Hindlimb muscle (tissue), 1 donor: ENCODE measurements at places on chromosomes 6 and 20.

DNA sequence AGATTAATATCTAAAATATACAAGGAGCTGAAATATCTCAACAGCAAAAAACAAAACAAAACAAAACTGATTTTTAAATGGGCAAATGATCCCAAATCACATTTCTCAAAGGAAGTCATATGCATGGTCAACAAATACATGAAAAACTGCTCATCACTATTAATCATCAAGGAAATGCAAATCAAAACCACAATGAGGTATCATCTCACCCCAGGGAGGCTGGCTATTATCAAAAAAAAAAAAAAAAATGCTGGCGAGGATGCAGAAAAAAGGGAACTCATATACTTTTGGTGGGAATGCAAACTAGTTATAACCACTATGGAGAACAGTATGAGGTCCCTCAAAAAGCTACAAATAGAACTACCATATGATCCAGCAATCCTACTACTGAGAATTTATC lies 34.6 kb downstream of the REPS1 start:
- no peak for DNase-seq

GRCh38 chr6:111794727-111795452 lies 78.4 kb downstream of the FYN start:
- no peak for DNase-seq

DNA sequence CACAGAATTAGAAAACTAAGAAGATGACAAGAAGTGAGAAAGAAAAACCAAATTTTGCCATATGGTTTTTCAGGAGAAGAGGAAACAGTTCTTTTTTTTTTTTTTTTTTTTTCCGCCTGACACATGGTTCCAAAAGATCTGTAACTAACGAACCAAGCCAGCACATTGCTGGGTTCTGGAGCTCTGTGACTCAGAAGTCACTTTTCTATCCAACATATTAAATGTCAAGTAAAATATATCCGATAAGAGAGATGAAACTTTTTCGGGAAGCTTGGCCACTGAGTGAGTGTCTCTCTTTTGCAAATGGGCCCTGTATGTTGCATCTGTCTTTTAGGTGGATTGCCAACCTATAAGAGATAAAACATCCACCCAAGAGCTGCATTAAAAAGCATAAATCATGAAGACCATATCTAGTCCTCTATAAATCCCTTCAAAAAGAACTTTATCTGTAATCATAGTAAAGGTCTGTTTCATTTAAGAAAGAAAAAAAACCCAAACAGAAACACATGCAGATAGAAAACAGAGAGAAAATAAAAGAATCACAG lies 4.6 kb downstream of the METTL24 start:
- DNase-seq = no peak

DNA sequence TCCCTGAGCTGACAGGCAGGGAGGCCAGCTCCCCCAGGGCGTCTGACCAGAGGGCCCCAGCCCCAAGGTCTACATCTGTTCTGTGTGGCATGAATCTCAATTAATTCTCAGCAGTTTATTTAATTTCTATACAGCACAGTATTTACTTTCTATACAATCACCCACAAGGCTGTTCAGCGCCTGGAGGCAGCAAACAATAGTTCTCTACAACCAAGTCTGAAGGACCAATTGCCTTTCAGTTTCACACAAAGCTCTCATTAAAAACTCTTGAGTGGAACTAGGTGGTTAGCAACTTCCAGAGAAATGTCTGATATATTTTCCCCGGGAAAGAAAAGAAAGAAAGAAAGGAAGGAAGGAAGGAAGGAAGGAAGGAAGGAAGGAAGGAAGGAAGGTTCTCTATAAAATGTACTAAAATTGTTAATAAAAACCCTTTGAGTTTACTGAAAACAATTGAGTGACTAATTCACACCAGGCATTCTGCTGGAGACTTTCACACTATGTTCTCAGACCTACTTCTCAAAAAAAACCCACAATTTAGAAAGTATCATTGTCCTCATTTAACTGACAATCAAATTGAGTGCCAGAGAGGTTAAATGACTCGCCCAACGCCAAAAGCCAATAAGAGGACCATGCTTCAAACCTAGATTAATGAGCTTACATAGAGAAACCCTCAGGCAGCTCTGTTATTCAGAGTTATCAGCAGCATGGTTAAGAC lies 62.5 kb downstream of the METTL24 start:
- no peak for DNase-seq

DNA sequence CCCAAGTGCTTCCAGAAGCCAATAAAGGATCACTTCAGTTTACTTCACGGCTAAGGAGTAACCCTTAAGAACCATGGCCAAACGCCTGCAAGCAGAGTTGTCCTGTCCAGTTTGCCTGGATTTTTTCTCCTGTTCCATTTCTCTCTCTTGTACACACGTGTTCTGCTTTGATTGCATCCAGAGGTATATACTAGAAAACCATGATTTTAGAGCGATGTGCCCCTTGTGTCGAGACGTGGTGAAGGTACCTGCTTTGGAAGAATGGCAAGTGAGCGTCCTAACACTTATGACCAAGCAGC lies 2.5 kb downstream of the RFPL4B start:
- DNase-seq = no peak

DNA sequence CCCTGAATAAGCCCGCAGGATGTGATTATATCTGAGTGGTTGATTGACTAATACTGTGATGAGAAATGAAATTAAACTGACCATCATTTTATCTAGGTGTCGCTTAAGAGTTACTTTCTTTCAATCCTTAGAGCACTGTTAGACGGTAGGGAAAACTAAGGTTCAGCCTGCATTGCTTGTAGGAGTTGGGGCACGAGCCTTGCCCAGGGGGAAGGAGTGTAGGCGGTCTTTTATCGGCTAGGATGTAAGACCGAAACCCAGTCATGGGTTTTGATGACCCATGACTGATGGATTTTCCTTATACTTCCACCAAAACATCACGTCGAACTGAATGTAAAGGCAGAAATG lies 392 bp upstream of the TASP1 start:
- no peak for DNase-seq

DNA sequence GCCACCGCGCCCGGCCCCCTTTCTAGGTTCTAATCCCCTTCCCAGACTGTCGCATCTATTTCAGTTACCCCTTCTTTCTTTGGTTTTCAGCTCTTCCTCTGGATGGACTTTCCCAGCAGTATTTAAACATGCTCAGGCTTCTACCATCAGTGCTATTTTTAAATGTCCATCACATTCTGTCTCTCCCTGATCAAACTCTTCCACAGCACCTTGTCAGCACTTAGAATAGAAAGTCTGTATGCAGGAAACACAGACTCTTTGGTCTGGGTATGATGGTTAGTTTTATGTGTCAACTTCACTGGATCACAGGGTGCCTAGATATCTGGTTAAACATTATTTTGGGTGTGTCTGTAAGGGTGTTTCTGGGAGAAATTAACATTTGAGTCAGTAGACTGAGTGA lies 297.8 kb upstream of the ECI2 start:
- DNase-seq = no peak

DNA sequence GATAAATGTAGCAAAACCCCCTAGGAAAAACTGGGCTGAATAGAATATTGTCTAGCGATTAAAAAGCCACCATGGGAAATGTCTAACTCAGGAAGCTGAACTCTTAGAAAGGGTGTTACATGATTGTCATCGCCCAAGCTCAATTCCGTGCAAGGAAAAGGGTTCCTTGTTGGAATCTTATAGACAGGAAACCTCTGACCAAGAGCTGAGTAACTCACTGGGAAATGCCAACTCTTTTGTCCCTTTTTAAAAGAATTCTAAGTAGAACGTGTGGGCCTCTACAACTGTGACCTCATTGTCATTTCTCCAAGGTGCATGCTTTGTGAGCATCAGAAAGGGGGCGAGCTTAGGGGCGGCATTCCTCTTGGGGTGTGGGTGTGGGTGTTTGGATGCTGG lies 88.1 kb downstream of the SYNJ2 start:
- no peak for DNase-seq

- DNase-seq = peak; percentile 43
These were observed 1.5 kb downstream of the MAFB start for GRCh38 chr20:40687384-40688128.

DNA sequence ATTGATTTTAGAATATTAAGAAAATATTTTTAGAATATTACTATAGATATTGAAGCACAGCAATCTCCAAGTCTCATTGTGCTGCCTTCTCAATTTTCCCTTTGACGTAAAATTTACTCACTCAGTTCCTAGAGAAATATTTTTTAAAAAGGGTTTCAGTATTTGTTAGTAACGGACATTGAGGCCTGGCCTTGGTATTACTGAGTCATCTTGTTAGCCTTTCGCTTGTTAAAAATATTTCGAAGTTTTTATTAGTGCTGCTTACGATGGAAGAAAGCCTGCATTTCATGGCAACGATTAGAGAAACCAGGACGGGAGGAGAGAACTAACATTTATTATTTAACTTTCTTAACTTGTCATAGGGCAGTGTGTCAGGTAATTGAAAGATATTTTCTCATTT lies 82.2 kb downstream of the TIAM2 start:
- no peak for DNase-seq

- DNase-seq = no peak
These were observed 492.5 kb upstream of the FLRT3 start for GRCh38 chr20:14829906-14830305.

DNA sequence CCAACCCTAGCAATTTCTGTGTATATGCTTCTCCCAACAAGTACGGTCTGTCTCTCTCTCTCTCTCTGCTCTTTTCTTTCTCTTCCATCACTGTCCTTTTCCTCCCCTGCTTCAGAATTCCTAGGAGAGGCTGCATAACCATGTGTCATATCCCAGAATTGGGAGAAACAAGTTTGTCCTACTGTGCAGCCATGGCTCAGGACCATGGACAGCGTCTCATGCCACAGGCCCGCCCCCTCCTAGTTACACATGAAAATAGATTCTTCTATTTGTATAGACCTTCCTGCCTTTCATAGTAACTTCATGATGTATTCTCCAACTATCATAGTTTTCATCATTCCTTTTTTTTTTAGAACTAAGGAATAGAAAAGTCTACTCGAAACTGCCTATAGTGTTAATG lies 98.0 kb downstream of the FNDC1 start:
- no peak for DNase-seq

DNA sequence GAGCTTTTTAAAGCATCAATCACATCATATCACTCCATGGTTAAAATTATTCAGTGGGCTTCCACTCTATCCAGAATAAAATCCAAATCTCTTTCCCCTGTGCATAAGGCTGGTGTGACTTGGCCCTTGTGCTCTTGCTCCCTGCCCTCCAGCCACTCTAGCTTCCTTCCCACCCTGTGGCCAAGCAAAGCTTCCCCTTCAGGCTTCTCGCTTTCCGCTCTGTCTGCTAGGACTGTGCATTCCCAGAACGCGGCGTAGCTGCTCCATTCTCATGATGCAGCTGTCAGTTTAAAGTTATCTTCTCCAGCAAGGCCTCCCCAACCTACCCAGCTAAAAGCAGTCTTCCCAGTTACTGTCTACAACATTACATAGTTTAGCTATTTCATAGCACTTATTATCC lies 19.4 kb upstream of the KCNK16 start:
- no peak for DNase-seq

DNA sequence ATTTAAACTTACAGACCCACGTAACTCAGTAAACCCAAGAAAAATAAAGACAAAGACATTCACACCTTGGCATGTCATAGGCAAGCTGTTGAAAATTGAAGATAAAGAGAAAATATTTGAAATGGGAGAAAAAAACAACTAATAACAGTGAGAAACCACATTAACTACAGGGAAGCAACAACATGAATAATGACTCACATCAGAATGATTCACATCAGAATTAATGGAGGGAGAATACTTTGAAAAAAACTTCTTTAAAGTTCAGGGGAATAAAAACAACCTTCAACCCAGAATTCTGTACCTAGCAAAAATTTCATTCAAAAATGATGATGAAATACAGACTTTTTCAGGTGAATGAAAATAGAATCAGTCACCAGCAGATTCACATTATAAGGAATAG lies 32.9 kb upstream of the SLC22A3 start:
- no peak for DNase-seq

GRCh38 chr6:46526607-46527006 lies 35.4 kb upstream of the RCAN2 start:
- no peak for DNase-seq

GRCh38 chr6:40881501-40881900 lies 157.5 kb downstream of the UNC5CL start:
- DNase-seq = no peak

DNA sequence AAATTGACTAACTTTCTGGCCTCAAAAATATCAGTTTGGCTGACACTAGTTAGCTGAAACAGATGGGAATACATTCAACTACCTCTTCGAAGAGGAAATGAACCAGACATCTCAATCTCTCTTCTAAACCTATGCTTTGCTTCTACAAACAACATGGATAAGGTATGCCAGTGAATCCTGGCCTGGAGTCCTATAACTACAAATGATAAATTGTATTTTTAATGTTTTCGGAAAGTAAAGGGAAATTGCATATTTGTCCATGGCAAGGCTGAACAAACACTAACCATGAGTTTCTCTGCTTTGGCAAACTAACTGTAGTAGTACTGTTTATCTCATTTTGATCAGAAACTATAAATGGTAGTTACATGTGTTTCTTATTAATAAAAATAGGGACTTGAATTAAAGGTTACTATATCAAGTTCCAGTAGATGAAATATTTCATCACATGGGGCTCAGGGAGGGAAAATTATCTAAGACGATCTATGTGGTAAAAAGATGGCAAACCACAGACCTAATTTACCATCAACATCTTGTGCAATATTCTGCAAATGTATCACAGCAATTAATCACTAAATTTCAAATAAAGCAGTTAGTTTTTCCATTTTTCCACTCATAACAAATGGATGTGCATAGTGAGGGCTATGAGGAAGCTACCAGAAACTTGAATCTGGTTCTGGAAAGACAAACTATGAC lies 76.8 kb downstream of the COL12A1 start:
- DNase-seq = no peak

DNA sequence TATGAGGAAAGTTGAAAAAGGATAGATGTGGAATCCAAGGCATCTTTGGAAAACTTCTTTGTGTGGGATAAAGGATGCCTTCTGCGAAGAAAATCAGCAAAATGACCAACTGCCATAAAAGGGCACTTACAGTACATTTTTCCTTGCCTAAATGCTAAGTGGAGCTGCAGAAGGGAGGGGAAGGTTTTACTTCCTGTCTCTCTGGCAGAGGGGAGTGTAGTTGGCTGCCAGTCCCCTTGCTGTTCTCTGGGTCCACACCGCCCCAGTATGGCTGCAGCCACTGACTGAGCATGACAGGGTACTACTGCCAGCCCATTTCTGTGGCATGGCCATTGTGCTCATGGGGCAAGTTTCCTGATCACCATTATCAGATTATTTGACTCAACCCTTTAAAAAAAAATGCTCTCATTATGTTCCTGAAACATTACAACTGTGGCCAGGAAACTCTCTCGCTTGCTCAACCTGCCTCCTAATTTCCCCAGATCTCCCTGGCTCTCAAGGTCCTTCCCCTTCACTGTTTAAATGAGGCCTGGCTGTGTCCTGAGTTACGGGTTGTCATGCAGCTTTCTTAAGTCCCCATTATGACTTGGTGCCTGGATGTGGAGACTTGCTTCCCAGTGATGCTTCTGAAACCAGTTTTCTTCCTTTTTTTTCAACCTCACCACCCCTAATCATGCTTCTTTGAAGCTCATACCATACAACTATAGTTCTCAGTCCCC lies 34.5 kb upstream of the FAM184A start:
- no peak for DNase-seq

- DNase-seq = no peak
These were observed 73.4 kb downstream of the REPS1 start for GRCh38 chr6:138914701-138915100.
